ENCODE measurements at places on chromosomes 2 and 18.

DNA sequence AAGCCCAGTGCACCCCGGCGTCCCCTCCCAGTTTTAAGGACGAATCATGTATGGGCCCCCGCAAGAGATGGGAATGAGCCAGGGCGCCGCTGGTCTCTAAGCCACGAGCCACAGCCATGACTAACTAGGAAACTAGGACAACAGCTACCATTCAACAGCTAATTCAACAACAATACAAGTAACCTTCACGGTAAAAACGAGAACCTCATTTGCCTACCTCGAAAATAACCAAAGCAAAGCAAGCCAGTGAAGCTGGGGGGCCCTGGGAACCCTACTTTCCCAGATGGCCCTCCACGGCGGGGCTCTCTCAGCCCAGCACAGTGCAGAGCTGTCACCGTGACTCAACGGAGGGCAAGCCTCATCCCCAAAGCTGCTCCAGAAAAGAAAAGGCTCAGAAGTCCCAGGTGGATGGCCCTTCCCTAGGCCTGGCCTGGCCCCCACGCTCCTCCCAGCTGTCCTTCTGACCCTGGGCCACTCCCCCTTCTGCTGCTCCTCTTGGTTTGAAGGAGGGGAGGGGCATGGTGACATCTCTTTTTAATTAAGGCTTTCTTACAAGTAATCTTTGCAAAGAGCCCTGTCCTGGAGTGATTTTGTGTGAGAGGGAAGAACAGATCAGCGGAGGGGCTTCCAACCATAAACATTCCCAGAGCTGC lies 126.3 kb downstream of the HDAC4 start:
- DNase-seq = no peak

DNA sequence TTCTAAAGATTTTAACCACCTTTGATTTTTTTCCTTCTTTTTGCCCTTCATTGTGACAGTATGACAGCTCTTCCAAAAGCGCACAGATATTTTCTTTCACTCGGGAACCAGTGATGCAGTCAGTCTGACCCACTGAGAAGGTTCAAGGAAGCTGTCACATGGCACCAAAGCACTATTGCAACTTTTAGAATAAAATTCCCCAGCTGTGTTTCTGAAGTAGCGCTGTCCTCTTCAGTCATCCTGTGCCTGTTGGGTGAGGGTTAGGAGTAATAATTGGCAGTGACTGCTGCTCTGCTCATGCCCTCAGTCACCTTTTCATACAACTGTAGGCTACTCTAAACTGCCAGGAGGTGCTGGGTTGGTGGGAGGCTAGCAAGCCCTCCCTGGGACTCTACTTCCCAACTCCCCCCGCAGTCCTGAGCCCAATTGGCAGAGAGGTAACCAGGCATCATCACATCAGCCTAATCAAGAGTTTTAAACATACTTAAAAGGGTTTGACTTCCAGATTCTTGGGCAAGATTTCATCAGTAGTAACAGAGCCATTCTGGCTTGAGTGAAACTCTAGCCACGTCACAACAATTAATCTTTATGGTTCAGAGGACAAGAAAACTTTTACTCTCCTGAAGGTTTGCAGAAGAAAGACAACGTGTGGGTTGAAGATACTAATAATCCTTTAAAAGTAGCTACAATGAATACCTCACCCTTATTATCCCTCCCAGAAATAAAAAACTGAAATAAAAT lies 473.3 kb downstream of the FBXO15 start:
- DNase-seq = no peak

DNA sequence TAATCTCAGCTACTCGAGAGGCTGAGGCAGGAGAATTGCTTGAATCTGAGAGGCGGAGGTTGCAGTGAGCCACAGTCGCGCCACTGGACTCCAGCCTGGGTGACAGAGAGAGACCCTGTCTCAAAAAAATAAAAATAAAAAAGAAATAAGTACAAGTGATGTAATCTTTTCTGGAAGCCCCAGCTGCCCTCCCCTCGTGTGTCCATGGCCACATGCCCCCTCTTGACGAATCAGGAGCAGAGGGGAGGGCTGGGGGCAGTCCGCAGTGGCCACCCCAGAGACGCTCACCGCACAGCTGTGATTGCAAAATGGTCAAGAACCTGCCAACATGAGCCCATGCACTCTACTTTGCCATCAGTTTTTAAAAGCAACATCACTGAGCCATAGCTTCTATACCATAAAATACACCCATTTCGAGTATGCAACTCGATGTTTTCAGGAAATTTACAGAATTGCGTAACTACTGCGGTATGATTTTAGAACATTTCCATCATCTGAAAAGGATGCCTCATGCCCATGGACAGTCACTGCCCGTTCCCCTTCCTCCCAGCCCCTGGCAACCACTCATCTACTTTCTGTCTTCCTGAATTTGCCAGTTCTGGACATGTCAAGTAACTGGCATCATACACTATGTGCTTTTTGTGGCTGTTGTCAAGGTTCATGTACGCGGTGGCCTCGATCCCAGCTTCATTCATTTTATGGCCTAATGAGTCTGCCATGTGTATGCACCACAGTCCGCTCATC lies 88.1 kb downstream of the NDUFA10 start:
- no peak for DNase-seq

DNA sequence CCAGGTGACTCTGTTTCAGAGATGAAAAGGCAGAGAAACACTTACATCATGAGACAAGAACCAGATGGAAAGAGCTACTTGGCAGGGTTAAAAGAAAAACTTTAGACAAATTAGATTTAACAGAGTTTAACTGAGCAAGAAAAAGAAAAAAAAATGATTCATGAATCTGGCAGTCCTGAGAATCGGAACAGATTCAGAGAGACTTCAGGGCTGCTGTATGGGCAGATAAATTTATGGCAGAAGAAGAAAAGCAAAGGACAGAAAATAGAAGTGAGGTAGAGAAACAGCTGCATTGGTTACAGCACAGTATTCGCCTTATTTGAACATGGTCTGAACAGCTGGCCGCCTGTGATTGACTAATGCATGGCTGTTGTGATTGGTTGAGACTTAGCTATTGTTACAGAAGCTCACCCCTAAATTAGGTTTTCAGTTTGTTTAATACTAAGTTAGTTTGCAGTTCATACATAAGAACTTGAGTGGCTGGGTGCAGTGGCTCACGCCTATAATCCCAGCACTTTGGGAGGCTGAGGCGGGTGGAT lies 43.0 kb upstream of the RHOB start:
- DNase-seq = no peak

- no peak for DNase-seq
These were observed 78.2 kb downstream of the MYL12B start for GRCh38 chr18:3340015-3340681.

DNA sequence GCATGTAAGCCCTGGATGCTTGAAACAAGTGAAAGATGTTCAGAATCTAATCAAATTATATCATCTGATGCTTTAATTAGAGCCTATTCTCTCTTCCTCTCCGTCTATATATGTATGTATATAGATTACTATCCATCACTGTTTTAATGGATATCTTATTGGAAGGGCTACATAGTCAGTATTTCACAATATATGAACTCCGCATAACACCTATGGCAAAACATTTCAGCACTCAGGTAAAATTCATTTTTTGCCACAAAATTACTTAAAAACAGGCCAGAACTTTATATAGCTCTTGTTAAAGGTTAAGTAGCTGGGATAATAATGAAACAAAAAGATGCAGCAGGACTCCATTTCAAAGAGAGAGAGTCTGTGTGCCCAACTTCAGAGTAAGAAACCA lies 1.2 kb downstream of the PJVK start:
- no peak for DNase-seq

- no peak for DNase-seq
These were observed 232.3 kb upstream of the MEIS1 start for GRCh38 chr2:66202586-66202985.

- DNase-seq = no peak
These were observed 41.3 kb downstream of the VSNL1 start for GRCh38 chr2:17581831-17582230.

GRCh38 chr2:103809941-103810441 lies 1043.9 kb upstream of the POU3F3 start:
- no peak for DNase-seq

DNA sequence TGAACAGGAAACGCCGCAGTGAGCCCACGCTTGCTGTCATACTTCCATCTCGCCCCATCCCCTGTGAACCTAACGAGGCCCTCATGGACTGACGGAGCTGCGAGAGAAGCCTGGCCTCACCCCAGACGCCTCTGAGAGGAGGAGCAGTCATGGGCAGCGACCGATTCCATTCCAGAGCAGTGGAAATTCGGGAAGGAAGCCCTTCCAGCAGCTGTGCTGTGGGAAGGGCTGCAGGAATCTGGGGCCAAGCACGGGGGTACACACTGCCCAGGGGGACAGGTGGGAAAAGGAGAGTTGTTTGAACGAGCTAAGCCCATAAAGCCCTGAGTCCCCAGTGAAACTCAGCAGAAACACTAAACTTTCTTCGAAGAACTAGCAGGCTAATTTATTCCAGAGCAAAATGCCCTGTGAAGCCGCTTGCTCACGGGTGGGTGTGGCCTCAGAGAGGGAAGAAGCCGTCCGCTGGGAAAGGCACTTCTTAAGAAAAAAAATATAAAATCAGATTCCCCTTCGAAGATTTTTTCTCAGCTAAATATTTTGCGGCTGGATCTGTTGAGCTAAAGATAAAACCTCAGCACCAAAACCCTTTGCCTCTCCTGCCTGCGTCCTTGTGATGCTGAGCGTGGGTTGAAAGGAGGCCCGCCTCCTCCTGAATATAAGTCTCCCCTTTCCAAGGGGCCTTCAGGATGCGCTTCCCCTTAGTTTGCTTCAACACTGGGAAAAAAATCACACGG lies 38.2 kb downstream of the ANKMY1 start:
- no peak for DNase-seq

- no peak for DNase-seq
These were observed 65.1 kb downstream of the SRBD1 start for GRCh38 chr2:45545943-45546342.

DNA sequence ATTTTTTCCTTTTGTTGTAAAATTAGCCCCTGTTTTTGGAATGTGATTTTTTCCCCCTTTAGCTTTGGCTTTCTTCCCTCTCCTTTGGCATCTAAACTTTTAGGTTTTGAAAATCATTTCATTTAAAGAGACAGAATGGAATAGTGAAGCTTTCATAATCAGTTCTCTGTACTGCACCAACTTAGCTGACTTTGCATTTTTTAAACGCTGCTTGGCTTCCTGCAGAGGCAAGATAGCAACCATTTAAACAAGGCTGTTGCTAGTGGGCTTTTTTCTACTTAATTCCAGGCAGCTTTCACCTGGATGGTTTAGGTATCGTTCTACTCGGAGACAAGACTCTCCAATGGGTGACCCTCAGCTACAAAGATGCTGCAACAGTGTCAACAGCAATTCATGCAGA lies 267.9 kb upstream of the PKDCC start:
- DNase-seq = no peak
